Fibroblast of villous mesenchyme (primary cell): ENCODE measurements at places on chromosomes 1 and 21. TPM values are rescaled to one million over a fixed set of nuclear protein-coding genes. Genes with fewer than 3 reads are reported as not detected.

DNA sequence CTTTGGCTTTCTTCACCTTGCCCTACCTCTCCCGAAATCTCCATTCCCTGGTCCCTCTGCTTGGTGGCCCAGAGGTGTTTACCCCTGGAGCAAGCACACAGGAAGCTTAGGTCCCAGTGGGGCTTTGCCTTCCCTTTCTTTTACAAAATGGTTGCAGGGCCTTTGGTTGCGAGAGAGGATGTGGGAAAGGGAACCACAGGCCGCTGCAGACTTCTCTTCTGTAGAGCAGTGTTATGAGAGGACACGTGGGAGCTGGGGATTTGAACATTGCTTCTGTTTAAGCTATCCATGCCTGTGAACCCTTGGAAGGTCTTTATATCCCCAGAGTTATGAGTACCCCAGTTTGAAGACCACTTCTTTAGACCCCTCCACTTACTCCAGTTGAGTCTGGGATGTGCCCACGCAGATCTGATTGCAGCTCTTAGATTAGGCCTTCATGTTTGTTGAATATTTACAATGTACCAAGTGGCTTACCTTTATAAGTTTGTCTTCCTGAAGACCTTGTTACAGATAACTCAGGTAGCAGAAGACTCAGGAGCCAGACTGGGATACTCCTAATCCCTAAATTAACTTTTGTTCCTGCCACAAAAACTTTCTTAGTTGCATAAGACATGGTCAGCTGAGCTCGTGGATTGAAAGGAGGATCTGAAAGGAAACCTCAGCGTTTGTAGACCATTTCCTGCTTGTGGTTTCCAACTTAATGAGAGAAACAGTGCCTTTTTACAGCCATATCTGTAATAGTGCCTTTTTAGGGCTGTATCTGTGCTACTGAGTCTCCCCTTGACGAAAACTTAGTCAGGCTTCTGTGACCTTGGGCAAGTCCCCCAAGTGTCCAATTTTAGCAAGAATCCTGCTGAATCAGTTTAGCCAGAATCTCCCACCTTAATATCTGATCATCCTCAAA, 21.9 kb upstream of the IVNS1ABP start:
- DNase-seq = peak; percentile 28

DNA sequence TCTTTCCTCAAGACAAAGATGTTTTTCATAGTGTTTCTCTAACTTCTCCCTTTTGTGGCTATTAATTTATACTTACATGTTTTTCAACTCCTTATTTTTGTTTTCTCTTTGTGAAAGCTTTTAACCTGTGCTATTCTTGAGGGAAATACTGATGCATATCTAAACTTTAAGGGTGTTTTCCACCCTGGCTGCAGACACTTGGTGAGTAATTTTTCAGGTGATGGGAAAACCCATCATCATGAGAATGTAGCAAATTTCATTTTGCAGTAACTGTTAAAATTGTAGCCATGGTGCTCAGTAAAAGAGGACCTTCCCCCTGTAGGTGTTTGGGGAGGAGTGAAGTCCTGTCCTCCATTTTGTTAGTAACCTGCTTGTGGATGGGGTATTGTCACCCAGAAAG, 124.2 kb downstream of the LIPI start:
- no peak for DNase-seq

DNA sequence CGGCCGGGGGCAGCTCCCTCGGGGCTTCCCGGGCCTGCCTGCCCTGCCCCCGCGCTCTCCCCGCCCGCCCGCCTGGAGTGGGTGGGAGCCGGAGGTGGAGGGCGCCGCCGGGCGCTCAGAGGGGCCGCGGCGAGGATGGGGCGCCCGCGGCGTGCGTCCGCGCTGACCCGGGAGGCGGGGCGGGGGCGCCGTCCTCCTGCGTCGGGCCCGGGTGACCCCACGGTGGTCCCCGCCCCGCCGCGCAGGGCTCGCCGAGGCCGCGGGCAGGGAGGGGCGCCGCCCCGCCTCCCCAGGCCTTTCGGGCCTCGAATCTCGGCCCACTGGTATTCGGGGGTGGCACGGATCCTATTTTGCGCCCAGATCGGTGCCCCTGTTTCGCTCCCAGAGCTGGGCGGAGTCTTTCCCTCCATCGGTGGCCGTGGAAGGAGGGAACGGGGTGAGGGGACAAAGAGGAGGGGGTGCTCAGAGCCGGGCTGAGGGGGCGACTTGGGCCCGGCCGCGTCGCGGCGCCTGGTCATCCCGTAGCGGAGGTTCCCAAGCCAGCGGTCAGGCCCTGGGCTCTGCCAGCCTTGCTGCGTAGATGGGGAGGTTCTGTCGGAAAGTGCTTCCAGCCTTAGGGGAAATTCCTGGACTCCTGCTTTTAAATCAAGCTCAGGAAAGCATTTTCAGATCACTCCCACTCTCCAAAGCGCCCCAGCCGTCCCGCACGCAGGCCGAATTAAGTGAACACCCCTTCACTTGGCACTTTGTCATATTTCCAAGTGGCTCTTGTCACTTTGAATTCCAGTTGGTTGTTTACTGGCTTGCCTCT, 545 bp downstream of the PATJ start:
- DNase-seq = peak; percentile 28

DNA sequence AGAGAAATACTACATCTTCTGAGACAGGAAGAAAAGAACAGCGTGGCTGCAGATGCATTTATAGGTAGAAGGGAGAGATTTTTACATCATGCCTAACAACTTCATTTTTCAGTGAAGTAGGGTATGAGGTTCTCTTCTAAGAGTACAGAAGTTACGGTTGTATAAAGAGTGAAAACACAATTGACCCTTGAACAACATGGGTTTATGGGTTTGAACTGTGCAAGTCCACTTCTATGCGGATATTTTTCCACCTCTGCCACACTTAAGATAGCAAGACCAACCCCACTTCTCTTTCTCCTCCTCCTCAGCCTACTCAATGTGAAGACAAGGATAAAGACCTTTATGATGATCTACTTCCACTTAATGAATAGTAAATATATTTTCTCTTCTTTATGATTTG, 64.5 kb downstream of the RPAP2 start:
- no peak for DNase-seq

- DNase-seq = peak; percentile 37
Observed at GRCh38 chr1:241499910-241500309, 19.6 kb downstream of the FH start.

DNA sequence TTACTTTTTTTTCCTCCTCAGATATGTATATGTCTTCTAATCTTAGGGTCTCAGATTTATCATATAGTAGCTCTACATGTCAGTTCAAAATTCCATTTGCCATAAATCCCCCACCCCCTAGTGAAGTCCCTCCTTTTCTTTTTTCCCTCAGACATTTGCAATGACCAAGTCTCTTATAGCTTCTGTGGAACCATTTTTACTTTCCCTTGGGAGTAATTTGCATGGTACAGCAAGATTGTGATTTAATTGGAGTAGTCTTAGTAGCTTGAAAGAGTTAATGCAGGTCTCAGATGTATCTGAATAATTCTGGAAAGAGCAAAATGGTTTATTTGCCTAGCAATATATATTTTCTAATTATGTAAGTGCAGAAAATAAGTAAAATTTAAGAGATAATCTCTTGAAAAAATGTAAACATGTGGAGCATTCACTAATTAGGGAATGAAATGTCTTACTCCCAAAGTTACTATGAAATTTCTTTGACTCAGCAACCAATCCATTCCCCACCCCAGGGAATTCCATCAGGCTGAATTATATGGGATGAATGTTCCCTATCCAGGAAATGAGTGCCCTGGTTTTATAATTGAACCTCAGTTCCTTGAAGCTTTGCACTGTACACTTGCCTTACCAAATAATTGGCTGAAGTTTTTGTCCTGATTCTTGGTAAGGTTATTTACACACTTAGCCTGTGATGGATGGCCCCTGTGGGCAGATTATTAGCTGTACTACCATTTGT, 267.0 kb downstream of the DNM3 start:
- no peak for DNase-seq

Gene RAB42
- 3.9 and 5.2 TPM in 2 replicates for total RNA-seq

Gene CFHR3
- total RNA-seq = not detected in 2 replicates
